ENCODE measurements at places on chromosomes 1 and 21.

- DNase-seq: no peak
Measured at GRCh38 chr1:36285443-36286101, 20.6 kb upstream of the SH3D21 start.

GRCh38 chr1:62013264-62013663 is 181.4 kb upstream of the L1TD1 start:
- DNase-seq: no peak

DNA sequence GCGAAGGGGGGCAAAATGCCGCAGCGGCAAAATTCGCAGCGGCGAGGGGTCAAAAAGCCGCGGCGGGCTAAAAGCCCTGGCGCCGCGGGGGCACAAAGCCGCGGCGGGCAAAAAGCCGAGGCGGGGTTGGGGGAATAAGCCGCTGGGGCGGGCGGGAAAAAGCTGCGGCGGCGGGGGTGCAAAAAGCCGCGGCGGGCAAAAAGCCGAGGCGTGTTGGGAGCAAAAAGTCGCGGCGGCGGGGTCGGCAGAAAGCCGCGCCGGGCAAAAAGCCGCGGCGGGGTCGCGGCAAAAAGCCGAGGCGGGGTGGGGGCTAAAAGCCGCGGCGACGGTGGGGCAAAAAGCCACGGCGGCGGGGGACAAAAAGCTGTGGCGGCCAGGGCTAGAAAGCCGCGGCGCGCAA is 3902.5 kb downstream of the SRGAP2C start:
- DNase-seq: no peak

DNA sequence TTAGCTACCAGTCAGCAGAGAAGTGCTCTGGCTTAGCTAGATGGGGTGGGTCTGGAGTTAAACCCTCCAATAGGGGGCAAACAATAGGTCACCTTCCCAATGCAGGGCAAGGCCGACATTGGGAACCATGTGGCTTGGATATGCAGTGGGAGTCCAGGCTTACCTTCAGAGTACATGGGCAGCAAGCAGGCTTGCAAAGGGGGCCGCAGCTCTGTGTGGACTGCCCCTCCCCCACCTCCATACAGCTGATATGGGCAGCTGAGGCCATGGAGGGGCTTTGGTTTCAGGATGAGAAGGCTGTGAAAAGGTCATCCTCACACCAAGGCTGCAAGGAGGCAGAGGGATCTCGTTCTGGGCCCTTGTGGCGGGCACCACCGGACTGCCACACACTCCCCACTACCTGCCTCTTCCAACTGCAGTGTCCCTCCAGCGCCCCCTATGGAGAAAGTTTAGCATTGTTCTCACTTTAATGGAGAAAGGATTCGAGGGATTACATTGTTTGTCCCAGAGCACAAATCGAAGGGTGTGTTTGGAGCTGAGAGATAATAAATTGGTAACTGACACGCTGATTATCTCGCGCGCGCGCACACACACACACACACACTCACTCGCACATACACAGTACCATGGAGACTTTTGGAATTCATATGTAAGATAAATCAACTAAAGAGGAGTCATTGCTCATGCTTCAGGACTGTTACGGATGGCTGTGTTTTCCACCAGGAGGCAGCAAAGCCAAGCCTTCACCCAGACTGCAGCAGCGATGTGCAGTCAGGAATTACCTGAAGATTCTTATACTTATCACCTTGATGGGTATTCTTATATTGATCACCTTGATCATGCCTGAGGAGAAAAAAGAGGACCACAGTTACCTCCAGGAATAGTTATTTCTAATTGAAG is 7.0 kb upstream of the SMCP start:
- no peak for DNase-seq

DNA sequence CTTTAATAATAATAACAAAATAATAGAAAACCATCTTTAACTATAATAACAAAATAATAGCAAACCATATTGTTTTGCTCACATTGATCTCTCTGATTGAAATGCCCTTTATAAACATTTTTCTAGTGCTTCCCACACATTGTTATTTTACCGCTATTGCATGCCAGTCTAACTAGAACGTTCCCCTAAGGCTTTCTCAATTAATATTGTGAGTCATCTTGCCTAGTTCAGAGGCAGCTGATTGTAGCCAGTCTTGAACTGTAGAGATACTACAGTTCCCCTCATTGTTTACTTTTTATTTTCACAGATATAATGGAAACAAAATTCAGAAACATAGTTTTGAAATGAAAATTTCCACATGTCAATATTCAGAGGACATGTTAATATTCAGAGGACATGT is 192.3 kb upstream of the ADGRL4 start:
- no peak for DNase-seq

DNA sequence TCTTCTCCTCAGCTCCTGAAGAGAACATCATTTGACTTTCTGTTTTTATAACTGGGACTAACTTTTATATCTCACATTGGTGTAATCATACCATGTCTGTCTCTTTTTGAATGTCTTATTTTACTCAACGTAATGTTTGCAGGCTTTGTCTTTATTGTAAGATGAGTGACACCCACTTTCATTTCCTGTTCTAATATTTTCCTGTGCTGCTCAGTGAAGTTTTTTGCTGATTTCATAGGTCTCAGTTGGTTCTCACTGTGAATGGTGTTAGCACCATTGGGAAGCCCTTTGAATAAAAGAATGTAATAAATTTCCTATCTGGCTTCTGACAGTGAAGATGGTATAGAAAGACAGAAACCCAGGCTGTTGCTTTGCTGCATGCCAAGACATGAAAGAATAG is 84.0 kb downstream of the RAVER2 start:
- DNase-seq: no peak

- DNase-seq: no peak
Measured at GRCh38 chr1:207851696-207852095, 59.2 kb downstream of the CD34 start.

DNA sequence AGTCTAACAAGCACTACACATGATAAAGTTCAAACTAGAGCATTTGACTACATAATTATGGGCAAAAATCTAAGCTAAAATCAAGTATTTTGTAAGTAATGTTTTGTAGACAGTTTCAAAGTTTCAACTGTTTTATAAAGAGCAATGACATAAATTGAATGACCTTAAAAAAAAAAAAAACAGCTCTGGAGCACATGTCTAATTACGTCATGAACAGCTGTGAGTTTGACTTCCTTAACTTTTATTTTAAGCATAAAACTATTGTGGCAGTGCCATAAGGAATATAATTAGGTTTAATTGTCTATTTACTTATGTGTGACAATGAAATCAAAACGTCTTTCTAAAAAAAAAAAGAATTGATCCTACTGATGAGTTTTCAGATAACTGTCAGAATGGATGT is 272.5 kb upstream of the LRRC7 start:
- no peak for DNase-seq

GRCh38 chr1:4830707-4831106 is 176.3 kb downstream of the AJAP1 start:
- DNase-seq: no peak

DNA sequence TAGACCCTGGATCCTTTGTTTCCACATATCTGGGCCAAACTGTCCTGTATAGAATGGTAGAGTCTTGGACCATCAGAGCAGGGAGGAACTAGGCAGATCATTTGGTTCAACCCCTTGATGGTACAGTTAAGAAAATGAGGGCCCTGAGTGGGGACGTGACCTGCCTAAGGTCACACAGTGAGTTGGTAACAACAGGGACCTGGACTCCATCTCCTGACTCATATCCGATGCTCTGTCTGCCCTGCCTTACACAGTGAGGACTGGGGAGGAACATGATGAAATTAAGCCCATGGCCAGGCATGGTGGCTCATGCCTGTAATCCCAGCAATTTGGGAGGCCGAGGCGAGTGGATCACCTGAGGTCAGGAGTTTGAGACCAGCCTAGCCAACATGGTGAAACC is 440.2 kb downstream of the PTPRU start:
- no peak for DNase-seq

GRCh38 chr21:42782723-42783242 is 96.6 kb downstream of the WDR4 start:
- no peak for DNase-seq

GRCh38 chr1:199847021-199847420 is 180.5 kb upstream of the NR5A2 start:
- DNase-seq: no peak

DNA sequence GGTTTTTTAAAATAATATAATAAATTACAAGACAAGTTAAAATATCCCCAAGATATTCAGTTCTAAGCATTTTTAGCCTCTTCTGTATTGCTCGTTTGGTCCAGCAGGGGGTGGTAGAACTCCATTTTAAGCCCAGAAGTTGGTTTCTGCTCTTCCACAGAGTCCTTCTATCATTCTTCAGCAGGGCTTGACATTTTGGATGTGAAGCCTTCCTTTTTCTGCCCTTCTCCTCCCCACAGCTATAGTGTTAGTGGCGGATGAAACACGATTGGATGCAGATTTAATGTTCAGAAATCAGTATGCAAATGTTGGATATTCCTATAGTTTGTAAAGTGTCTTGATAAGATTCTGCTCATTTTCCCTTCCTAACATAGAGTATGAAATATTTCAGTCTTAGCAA is 1.4 kb downstream of the NCAM2 start:
- DNase-seq: no peak

DNA sequence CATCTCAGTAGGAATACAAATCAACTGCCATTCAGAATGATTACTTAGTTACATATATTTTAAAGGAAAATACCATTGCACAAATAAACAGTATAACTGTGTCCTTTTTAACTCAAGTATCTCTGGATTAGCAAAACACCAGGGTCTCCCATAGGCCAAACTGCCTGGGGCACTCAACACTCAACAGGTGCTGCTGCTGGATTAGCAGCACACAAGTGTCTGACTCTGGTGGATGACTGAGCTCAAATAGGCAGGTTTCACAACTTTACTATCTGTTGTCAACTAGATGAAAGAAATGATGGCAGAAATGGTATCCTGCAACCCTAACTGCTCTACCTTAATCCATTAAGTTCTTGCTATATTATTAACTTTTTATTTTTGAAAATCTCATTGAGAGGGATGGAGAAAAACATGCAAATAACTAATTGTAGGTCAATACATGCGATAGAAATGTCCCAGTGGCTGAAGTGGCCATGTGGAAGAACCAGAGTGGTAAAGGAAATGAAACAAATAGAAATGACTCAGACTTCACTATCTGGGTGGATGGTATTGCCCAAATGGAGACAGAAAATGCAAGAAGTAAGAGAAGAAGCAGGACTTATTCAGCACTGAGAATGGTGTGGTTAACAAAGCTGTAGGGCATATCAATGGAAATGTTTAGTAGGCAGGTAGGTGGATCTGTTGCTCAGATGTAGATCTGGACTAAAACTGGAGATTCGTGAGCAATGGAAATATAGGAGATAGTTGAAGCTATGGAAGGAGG is 90.8 kb upstream of the CCDC190 start:
- no peak for DNase-seq

GRCh38 chr1:245894843-245895242 is 612.2 kb downstream of the SMYD3 start:
- no peak for DNase-seq

GRCh38 chr1:197787056-197787455 is 11.8 kb upstream of the DENND1B start:
- DNase-seq: no peak

GRCh38 chr1:4668743-4669700 is 14.6 kb downstream of the AJAP1 start:
- no peak for DNase-seq

GRCh38 chr1:54883349-54884102 is 3.5 kb downstream of the DHCR24 start:
- no peak for DNase-seq

DNA sequence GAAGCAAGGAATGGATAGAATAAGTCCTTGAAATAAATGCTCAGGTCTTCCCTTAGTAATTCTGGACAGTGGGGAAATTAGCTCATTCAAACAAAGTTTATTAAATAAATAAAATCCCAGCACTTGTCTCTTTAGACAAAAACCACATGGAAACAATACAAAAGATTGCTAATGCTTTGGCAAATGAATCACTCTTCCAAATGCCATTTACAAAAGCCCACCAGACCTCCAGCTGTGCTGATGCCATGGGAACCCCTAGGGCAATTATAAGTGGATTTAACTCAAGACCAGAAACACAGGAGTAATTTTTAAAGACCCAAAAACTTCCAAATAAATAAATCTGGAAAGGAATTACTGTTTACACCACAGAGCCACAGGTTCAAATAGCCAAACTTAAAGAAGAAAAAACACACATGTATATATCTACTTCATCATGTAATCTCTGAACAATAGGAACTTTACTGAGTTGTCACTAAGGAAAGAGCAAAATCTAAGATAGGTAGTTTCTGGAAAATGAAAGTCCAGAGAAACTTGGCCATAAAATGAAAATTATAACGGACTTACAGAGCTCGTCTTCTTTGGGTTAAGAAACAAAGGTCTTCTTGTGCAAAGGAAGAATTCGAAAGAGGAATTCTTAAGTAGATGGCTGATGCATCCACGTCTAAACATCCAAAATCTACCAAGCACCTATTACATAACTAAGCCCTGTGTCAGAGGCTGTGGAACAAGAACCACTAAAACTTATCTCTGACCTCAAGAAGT is 399.4 kb downstream of the SMYD3 start:
- DNase-seq: no peak

GRCh38 chr1:234613128-234613875 is 3.3 kb upstream of the IRF2BP2 start:
- DNase-seq: no peak

DNA sequence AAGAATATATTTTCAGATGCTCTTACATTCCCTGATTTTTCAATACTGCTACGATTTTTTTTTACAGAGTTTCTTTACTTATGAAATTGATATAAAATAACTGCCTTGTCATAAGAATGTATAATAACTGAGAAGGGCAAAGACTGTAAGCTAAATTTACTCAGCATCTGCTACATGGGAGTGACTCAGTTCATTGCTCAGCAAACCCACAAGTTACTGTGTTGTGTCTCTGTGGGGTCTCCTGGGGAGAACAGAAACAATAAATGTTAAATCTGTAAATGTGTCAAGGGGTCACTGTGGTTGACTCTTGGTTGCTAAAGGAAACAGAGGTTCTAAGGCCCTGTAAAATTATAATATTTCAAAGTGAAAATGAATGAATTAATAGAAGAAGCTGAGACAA is 210.3 kb upstream of the CACYBP start:
- no peak for DNase-seq

DNA sequence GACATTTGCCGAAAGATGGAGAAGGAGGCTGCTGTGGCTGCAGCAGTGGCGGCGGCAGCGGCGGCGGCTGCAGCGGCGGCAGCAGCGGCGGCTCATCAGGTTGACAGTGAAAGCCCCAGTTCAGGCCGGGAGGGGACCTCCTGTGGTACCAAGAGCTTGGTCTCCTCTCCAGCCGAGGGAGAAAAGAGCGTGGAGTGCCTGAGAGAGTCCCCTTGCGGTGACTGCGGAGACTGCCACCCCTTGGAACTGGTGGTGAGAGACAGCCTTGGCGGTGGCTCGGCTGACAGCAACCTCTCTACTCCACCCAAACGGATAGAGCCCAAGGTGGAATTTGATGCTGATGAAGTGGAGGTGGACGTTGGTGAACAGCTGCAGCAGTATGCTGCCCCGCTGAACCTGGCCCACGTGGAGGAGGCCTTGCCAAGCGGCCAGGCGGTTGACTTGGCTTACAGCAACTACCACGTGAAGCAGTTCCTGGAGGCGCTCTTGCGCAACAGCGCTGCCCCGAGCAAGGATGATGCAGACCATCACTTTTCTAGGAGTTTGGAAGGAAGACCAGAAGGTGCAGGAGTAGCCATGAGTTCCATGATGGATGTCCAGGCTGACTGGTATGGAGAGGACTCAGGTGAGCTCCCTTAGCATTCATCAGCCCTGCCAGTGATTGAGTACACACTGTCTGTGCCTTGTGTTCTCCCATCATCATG is 6.3 kb downstream of the ZBTB8B start:
- DNase-seq: no peak
